C1 segment of cervical spinal cord (tissue), 14 donors: ENCODE measurements at places on chromosomes 7 and 10.
A peak's percentile ranks its signal among the peaks of the same experiment; 100 is the strongest.

DNA sequence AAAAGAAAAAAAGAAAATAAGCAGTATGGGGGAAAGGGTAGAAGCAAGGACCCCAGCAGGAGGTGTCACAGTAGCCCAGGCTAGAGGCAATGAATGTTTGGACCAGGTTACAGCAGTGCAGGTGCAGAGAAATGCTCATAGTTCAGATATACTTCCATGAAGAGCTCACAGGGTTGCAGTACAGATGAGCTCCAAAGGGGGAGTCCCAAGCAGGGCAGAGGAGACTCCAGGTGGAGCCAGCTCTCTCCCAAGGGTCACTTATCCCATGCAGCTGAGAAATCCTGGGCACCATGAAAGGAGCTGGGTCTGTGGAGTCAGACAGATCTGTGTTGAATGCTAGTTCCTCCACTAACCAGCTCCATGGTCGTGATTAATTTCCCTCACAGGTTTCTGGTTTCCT lies 174.9 kb downstream of the C7orf25 start:
- no peak for DNase-seq

DNA sequence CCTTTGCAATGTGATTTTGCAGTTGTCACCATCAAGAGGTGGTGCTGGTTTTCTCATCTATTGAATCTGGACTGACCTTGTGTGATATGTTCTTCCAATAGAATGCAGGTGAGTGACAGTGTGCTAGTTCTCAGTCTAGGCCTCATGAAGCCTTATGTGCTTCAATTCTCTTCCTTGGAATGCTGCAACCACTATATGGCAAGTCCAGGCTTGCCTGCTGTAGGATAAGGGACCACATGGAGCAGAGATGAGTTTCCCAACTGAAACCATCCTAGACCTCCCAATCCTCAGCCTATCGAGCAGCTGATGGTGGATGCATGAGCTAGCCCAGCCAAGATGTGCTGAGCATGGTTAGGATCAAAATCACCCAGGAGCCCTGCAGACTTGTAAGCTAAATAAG lies 32.6 kb upstream of the ARHGAP21 start:
- no peak for DNase-seq

DNA sequence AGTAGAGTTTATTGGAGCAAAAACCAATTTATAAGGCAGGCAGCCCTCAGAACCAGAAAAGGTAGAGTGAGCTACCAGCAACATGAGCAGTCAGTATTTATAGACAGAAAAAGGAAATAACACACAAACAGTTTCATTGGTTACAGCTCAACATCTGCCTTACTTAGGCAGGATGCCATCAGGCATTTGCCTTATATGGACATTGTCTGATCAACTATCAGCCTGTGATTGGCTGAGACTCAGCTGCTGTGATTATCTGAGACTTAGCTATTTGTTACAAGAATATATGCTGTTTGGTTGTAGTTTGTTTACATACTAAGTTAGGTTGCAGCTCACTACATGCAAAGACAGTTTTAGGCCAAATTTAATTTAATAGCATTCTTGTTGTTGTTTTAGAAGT lies 60.4 kb upstream of the CDK1 start:
- DNase-seq, result no peak

- DNase-seq, result no peak
Measured at GRCh38 chr10:63843107-63843506, 321.9 kb downstream of the REEP3 start.

DNA sequence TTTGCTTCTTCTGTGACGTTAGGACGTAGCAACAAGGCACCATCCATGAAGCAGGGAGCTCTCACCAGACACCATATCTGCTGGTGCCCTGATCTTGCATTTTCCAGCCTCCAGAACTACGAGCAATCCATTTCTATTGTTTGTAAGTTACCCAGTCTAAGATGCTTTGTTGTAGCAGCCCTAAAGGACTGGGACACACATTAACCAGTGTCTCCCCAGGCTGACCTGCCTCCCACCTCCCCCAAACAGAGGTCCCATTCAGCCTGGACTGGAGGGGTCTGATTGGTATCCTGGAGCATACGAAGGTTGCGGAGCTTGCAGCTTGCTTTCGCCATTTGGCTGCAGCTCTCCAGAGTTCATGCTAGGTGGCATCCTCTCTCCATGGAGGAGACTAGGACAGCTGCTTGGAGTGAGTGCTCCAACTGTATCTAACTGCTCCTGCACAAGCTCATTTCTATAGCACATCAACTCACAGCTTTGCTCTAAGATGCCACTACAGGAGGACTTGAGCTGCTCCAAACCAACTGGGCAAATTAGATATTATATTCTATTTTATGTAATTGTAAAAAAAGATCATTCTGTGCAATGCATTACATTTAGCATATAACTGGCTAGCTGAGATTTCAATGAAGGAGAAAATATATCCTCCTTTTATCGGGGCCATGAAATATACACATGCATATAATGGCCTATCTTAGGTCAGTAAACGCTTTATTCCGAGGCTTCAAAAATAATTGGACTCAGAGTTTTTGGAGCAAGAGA lies 8.0 kb upstream of the GRK5 start:
- DNase-seq, result peak; percentile 5

DNA sequence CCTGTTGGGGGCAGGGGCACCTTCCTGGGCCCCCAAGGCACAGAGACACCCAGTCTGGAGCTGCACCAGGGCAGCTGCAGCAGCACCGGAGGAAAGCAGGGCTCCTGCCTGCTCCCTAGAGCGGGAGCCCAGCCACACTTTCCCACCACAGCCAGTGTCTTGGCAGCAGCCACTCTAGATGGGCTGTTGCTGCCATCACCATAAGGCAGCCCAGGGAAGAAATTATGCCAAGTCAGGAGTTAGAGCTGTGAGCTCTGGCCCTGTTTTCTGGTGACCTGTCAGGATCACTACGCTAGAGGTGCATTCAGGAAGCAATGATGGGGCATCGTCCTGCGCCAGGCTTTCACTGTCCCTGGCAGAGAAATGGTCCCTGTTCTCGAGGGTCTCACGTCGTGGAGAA lies 38.0 kb upstream of the ZNRF2 start:
- DNase-seq, result no peak

- no peak for DNase-seq
Measured at GRCh38 chr10:600234-600633, 89.2 kb downstream of the DIP2C start.

DNA sequence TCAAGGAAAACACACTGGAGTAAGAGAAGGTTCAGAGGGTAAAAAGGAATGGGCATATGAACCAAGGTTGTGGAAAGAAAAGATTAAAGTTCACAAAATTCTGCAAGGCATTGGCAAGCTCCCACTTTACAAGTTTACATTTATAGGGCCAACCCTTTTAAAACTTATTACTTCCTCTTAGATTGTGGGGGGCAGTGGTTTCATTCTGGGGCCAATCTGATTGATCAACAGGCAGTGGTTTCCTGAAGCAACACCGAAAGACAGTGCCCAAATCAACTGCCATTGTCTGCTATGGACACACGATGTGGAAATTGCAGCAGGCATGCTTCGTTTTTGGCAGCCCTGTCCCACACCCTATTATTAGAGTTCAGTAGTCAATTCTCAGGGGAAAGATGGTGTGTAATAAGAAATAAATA lies 154.0 kb downstream of the SGMS1 start:
- no peak for DNase-seq

- DNase-seq, result no peak
Measured at GRCh38 chr7:120280743-120281142, 7.8 kb downstream of the KCND2 start.
